ENCODE measurements at places on chromosomes 2 and 18.
A peak's percentile ranks its signal among the peaks of the same experiment; 100 is the strongest.

DNA sequence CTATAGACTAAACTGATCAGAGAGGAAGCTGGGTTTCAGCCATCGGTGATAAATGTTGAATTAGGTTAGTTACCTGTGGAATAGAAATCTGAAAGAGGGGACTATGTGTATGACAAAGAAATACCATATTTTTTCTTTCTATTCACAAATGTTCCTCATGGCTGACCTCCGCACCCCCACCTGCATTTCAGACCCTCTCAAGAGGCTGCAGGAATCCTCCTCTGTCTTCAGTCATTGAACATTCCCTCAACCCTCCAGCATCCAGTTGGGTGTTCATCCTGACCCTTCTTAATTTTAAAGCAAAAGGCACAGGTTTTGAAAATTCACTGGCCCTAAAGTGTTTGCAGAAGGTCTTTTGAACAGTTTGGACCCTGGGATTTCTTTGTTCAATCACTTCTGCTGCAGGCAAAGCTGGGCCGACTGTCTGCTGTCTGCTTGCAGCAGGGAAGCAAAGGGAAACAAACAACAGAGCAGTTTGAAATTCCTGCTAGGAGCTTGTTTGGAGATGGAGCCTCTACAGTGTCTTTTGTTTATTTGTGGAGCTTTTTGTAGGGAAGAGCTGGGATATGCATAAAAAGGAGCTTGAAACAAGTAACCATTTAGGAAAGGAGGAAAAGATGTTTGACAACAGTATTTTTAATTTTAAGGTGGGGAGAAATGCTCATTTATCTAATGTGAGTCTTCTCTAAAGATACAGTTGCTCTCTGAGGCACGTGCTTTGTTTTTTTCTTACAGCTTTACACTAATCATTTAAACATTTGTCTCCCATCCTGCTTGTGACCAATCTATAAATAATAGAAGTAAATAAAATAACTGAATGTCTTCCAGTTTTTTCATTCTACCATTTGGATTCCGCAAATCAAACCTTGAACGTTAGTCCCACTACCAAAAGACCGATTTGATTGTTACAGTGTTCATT is 213.3 kb upstream of the MMADHC start:
- no peak for DNase-seq

- DNase-seq = peak; percentile 95
Measured at GRCh38 chr18:46155641-46156051, 51.5 kb downstream of the HAUS1 start.

- DNase-seq = no peak
Measured at GRCh38 chr18:31563778-31564177, 27.9 kb upstream of the TTR start.

DNA sequence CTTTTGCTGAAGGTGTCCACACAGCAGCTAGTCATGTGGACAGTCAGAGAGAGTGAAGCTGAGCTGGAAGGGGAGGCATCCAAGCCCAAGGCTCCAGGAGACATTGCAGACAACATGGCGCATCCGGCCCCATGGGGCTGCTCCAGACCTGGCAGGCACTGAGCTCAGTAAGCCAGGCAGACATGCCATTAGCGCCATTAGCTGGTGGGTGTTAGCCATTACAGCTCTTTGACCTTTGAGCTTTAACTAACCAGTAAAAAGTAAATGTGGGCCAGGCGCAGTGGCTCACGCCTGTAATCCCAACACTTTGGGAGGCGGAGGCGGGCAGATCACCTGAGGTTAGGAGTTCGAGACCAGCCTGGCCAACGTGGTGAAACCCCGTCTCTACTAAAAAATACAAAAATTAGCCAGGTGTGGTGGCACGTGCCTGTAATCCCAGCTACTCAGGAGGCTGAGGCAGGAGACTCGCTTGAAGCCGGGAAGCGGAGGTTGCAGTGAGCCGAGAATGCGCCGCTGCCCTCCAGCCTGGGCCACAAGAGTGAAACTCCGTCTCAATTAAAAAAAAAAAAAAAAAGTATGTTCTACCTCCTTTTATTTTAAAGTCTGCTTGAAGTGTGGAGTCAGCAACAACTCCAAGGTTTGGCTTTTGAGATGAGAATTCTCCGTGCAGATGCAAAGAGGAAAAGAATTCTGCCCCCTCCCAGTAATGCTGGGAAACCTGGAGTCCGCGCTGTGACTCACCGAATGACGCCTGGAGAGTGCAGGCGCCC is 69.4 kb downstream of the TWSG1 start:
- DNase-seq = no peak

- DNase-seq = peak; percentile 86
Measured at GRCh38 chr2:241354668-241355658, 1.1 kb upstream of the FARP2 start.

DNA sequence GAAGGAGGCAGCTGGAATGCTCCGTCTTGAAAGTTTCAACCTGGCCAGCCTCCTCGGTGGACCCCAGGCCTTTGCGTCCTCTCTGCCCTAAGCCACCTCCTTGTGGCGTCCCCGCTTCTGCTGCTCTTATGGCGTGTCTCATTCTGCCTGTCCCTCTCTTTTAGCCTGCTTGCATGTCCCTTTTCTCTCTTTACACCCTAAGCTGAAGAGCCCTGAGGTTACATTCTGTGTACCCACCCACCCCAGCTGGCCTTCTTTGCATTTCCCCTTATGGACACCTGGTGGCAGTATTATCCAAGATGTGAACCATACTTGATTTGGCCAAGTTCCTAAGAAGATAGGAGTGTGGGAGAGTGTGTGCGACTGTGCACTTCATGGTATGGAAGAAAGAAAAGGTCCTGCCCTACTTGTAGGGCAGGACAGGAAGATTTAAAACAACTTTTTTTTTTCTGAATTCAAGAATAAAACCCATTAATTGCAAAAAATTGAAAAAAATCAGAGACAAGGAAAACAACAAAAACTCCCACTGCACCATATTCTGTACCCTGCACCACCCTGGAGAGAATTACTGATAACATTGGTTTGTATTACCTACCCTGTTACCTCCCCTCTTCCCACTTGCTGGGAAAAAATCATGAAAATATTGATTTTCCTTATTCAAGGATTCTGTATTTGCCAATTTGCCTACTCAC is 77.4 kb downstream of the DYSF start:
- peak; percentile 36 for DNase-seq

GRCh38 chr2:229572507-229573271 is 141.7 kb downstream of the DNER start:
- DNase-seq = no peak

- DNase-seq = no peak
Measured at GRCh38 chr2:226077841-226078240, 678.3 kb downstream of the NYAP2 start.

- no peak for DNase-seq
Measured at GRCh38 chr2:10964052-10964790, 52.5 kb downstream of the KCNF1 start.

DNA sequence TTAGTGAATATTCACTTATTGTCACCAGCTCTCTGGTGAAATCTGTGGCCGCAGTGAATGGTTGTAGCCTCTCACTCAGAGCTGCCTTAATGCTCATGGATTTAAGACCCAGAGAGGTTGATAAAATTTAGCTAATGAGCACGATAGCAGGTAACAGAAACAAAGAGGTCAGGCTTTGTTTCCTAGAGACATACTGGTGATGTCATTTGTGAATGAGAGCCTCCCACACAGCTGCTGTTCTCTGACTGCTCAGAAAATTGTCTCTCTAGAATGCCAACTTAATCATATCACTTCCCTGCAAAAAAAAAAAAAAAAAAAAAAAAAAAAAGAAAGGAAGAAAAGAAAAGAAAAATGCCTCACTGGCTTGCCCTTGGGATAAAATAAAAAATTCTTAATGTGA is 411.7 kb upstream of the MYT1L start:
- no peak for DNase-seq

GRCh38 chr2:157871415-157871814 is 4.7 kb downstream of the ACVR1 start:
- no peak for DNase-seq

DNA sequence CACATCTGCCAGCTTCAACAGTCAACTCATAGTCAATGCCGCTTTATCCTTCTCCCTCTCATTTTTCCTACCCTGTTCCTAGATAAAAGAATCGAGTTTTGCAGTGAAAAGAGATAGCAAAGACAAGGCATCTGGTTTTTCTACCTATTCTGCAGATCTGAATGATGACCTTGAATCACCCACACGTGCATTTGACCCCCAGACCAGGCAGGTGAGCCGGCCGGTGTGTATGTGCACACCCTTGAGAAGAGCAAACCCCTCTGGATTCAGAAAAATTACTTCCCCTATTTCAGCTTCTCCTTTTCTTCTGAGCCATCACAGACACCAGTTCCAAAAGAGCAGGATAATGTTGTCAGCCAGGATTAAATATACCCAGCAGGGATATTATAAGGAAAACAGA is 115.6 kb upstream of the ST6GAL2 start:
- DNase-seq = no peak

DNA sequence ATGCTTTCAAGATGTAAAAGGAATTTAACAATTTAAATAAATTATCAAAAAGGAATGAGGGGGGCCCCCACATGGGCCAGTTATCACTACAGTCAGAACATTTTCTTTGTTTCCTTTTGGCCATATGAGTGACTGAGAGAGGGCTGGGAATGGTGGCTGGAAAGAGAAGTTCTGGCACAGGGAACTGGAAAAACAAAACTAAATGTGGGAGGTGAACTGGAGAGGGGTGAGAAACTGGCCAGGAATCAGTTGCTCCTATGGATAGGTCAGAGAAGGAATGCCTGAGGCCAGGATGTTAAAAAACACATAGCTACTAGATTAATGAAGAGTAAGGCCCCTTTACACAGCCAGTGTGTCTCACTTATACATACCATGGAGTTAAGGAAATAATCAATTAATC is 121.0 kb downstream of the RBMS1 start:
- peak; percentile 53 for DNase-seq
